ENCODE measurements at places on chromosomes 6 and 20. TPM values are rescaled to one million over a fixed set of nuclear protein-coding genes. Genes with fewer than 3 reads are reported as not detected.

Gene ECT2L
- total RNA-seq: not detected

Gene IP6K3
- 7.9 TPM for total RNA-seq

Gene PDE10A
- 0.34 TPM for total RNA-seq

Gene SLC22A16
- total RNA-seq: 0.17 TPM

Gene CALHM5
- 1.5 TPM for total RNA-seq

Gene HLA-DMA
- 2.7 TPM for total RNA-seq

Gene OSBPL2
- total RNA-seq: 11.9 TPM

Gene CALHM4
- total RNA-seq: not detected

Gene EGFL8
- total RNA-seq: 1.2 TPM

Gene LAMA4
- total RNA-seq: 68.4 TPM

Gene OR2H2
- not detected for total RNA-seq

Gene RAMACL
- total RNA-seq: under 0.01 TPM

Gene MCCD1
- not detected for total RNA-seq

Gene COL21A1
- total RNA-seq: 0.34 TPM

Gene SMPDL3A
- total RNA-seq: 5.0 TPM

Gene MUC22
- not detected for total RNA-seq

Gene TPX2
- 122 TPM for total RNA-seq

Gene ASIP
- total RNA-seq: not detected

Gene FBXO30
- total RNA-seq: 3.7 TPM

Gene GPX5
- total RNA-seq: not detected

Gene RNF182
- total RNA-seq: 3.9 TPM

Gene NMBR
- 0.15 TPM for total RNA-seq

Gene DEFB123
- total RNA-seq: not detected

Gene FAM209B
- not detected for total RNA-seq

Gene BMP6
- 0.15 TPM for total RNA-seq

Gene XKR7
- not detected for total RNA-seq

Gene MICB
- total RNA-seq: 22.4 TPM

Gene CRISP2
- not detected for total RNA-seq

Gene ADGRB3
- total RNA-seq: 0.17 TPM

Gene MAP3K7
- total RNA-seq: 17.7 TPM

Gene CST5
- not detected for total RNA-seq

Gene SLC44A4
- total RNA-seq: not detected

Gene FAM217B
- 3.9 TPM for total RNA-seq

Gene STMND1
- 0.17 TPM for total RNA-seq

Gene SLC17A9
- total RNA-seq: 21.3 TPM

All from bronchus fibroblast of lung (primary cell).